Cardiac septum (tissue), 1 donor: ENCODE measurements at places on chromosomes 12 and 14. TPM values are rescaled to one million over a fixed set of nuclear protein-coding genes. Genes with fewer than 3 reads are reported as not detected.
A peak's percentile ranks its signal among the peaks of the same experiment; 100 is the strongest.

GRCh38 chr12:6914246-6914946, at the start of gene ENO2:
TSS of gene ENO2 (plus strand) at chr12:6914580. CDS start at chr12:6915833, 1,253 bp downstream.
- DNase-seq = peak; percentile 86

DNA sequence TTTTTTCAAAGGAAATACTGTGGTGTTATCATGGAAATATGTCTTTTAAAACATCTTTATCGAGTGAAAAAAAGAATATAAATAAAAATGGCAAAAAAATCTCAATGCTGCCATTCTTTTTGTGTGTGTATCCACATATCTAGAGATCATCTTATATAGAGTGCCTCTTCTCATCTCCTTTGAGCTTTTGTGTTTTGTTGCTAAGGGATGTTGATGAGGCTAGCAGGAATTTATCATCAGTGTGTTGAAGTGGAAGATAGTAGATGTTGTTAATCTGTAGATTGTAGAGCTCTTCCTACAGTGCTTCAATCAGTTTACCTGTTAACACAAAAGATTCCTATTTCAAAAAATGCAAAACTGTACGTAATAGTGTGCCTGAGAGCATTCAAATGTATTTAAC, 1738.0 kb upstream of the SEL1L start:
- DNase-seq = no peak

The CD27 gene
- total RNA-seq = not detected

The COX8C gene
- total RNA-seq = 0.67 TPM

GRCh38 chr12:49232940-49233841, 31.7 kb upstream of the TUBA1C start:
- DNase-seq = peak; percentile 83
